ENCODE measurements at places on chromosomes 6 and 20.
A peak's percentile ranks its signal among the peaks of the same experiment; 100 is the strongest.

DNA sequence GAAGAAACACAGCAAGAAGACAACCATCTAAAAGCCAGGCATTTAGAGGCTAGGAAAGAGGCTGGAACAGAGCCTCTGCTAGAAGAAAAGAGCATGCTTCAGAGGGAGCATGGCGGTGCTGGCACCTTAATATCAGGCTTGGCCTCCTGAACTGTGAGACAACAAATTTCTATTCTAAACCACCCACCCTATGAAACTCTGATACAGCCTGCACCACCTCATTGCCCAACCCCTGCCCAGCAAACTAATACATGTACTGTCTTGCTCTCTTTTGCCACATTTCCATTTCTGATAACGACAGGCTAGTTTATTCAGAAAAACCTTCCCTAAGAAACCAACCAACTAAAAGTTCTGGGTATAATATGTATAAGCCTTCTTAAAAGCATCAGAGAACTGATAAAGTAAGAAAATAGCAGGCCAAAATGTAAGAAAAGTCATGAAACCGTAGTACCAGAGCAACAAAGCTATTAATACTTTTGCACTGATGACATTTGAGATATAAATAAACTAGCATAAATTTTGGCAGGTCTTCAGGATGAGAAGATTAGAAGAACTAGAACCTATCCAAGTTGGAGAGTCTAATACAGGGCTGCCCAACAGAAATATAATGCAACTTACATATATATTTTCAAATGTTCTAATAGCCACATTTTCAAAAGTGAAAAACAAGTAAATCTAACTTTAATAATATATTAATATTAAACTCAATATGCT lies 184.7 kb upstream of the HSF2 start:
- no peak for DNase-seq

GRCh38 chr20:37922016-37922415 lies 19.1 kb downstream of the VSTM2L start:
- DNase-seq: no peak

GRCh38 chr20:22506827-22507226 lies 77.5 kb downstream of the FOXA2 start:
- DNase-seq: no peak

DNA sequence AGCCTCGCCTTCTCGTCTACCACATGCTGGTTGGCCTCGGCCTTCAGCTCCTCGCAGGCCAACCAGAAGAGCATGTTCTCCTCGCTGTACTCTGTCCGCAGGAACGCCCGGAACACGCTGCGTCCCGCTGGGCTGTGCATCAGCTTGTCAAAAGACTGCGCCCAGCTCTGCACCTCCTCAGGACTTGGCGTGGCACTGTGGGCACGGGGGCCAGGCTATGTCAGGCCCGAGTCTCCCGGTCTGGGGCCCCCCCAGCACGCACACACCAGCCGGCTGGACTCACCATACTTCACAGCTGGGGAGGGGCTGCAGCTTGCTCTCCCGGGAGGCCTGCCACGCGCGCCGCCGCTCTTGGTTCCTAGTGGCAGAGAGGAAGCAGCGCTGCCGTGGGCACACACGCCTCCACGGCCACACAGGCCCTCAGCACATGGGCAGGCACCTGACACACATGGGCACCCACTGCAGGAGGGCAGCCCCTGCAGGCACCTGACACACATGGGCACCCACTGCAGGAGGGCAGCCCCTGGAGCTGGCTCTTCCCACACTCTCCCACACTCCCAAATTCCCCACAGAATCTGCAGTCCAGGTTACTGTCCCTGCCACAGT lies 5.0 kb downstream of the RGS19 start:
- DNase-seq: no peak

- no peak for DNase-seq
Observed at GRCh38 chr6:166795879-166796278, 160.5 kb downstream of the RNASET2 start.

- no peak for DNase-seq
Observed at GRCh38 chr6:148465670-148466069, 123.0 kb downstream of the SASH1 start.

GRCh38 chr6:827431-827830 lies 134.5 kb upstream of the EXOC2 start:
- no peak for DNase-seq

GRCh38 chr20:258963-259362 lies 1.4 kb downstream of the DEFB132 start:
- DNase-seq: peak; percentile 21

DNA sequence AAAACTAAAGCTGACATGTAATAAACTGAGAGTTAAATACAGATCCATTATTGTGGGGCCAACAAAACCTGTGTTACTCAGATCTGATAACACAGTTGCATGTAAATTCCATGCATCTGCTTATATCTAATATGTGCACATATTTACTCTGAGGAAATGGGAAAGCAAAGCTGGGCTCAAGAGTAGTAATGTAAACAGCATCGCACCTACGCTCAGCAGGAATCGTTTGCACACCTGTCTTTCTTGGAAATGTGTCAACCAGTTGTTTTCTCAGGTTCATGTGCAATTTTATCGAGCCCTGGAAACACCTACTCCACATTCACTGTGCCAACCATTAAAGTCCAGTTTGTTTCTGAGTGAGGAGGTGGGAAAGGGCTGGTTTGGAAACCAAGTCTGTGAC lies 80.3 kb upstream of the CNKSR3 start:
- no peak for DNase-seq

DNA sequence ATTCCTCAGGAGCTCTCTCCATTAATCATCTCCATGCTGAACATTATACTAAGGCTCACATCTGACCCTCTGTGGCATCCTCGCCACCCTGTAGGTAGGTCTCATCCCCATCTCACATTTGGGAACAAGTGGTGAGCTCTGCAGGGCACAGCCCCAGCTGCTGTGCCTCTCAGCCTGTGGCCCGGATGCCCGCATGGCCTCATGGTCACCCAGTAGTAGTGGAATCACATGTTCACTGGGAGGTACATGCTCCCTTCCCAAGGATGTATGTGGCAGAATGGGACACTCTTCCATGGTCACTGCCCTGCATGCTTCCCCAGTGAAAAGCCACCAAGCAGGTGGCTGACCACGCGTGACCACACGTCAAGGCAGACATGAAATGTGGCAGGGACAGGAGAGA lies 26.3 kb upstream of the APMAP start:
- no peak for DNase-seq

GRCh38 chr6:75149696-75150095 lies 56.2 kb downstream of the COL12A1 start:
- DNase-seq: no peak

DNA sequence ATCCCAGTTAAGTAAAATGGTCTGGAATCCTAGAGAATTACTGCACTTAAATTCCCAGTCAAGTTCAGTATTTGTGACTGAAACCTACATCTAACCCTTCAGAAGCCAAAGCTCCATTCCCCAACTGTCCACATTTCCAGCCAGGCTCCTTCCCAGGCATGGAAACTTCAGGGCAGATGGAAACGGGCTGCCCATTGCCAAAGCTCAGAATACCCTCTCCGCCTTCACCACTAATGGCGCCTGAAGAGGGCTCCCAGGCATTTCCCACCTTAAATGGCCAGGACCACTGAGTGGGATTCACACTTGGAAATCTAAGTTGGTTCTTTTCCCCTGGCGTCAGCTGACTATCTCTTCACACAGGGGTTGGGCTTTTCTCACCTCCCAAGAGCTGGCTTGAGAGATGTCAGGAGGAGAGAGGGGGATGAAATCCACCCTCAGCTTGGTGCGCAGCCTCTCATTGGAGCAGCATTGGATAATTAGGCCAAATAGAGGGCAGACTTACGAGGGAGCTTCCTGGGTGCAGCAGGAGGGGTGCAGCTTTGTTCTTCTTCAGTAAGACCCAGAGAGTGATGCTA lies 82.9 kb downstream of the ANKRD60 start:
- DNase-seq: no peak

GRCh38 chr6:133609415-133610226 lies 279.3 kb upstream of the TCF21 start:
- peak; percentile 84 for DNase-seq

- DNase-seq: no peak
Observed at GRCh38 chr20:44593751-44594150, 11.4 kb downstream of the PKIG start.

DNA sequence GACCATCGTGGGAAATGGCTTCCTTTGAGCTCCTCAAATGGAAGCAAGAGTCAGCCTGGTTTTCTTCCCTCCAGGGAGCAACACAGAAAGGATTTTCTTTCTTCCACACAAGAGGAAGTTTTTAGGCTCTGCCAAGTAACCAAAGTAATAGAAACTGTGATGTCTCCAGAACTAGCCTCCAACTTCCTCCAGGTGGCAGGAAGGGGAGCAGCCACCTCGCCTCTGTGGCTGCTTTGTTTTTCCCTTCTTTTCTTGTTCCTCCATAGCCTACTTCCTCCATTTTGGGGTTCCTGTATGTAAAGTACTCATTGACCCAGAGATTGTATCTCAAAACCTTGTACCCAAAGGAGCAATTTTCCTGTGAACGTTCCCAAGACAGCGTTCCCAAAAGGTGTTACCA lies 32.7 kb upstream of the CCR6 start:
- no peak for DNase-seq

- no peak for DNase-seq
Observed at GRCh38 chr6:75528423-75528822, 34.8 kb upstream of the FILIP1 start.

GRCh38 chr6:167979436-167980139 lies 17.9 kb upstream of the KIF25 start:
- no peak for DNase-seq

DNA sequence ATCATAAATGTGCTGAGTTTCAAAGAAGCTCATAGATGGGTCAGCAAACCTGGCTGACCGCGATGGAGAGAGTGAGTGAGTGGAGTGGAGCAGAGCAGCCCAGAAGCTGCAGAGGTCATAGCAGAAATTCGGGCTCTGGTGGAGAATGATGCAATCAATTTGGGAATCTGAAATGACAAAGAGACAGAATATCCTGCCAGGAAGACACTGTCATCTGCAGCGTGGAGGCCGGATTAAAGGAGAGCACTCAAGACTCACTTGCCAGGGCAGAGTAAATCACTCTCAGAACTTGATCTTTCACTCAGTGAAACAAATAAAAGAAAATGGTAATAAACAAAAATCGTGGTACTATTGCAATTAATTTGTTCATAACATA lies 109.6 kb upstream of the RREB1 start:
- peak; percentile 55 for DNase-seq

DNA sequence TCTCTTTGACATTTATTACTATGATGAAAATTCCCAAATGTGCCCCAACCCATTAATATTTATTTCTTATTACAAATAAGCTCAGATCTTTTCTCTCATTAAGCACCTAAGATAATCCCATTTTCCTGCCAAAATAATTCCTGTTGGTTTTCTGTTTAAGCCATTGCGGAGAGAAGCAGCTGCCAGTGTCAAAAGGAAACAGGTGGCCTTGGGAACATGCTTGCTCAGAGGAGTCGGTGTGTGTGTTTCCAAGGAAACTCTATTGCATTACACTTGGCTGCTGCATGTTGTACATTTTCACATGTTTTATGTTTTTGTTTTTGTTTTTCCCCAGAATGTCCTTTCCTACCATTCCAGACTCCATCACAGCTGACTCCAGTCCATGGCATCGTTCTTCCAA lies 56.4 kb downstream of the CD24 start:
- DNase-seq: no peak

GRCh38 chr20:35907017-35907701 lies 47.1 kb downstream of the SCAND1 start:
- no peak for DNase-seq

DNA sequence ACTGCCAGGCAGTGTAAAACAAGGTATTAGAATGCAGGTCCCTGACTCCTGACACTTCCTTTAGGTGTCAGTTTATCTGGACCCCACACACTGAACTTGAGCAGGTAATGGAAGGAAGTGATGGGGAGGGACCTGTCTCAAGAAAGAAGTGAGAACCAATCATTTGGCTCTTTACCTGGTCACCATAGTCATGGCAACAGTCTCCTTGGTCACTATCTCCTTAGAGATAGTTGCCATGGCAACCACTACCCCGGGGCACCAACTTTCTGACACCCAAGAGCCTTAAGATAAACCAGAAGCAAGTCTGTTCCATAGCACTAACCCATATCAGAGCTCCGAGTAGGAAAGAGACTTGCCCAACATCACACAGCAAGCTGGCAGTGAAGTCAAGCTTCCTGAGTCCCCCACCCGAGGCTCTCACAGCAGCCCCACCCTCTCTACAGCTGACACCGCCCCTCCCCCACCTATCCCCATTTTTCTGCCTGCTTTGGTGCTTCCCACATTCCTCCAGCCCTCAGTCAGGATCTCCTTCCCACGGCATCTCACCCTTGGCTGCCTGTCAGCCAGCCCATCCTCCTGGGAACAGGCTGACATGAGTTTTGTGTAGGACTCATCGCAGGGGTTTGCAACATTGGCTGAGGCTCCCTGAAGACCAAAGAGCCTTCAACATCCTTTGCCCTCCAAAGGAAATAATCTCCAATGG lies 16.3 kb upstream of the HM13 start:
- DNase-seq: peak; percentile 96

GRCh38 chr20:8756410-8756809 lies 312.5 kb upstream of the PLCB4 start:
- DNase-seq: peak; percentile 91

DNA sequence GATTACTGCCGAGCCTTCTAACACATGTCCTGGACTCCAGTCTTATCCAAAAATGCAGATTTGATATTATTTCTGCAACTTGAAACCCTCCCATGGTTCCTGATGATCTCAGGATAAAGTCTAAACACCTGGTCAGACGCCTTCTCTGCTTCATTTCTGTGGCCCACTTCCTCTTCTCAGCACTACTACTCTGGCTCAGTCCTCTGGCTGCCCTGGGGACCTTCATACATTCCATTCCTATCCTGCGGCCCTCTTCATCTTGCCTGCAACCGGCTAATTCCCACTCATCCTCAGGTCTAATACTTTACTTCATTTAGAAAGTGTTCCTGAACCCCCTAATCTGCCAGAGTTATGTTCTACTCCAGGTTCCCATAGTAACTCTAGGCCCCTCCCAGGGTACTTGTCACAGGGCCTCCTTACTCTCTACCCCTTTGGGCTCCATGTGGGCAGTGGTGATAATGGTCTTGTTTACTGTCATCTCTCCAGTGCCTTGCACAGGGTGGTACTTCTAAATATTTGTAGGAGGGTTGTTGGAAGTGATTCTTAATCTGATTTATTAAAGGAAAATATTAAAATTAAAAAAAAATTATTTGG lies 18.9 kb downstream of the MAN1A1 start:
- DNase-seq: no peak

GRCh38 chr20:64225828-64226598 lies 29.5 kb upstream of the PCMTD2 start:
- DNase-seq: no peak
